Smooth muscle cell of the umbilical artery (primary cell): ENCODE measurements at places on chromosomes 1 and 21. TPM values are rescaled to one million over a fixed set of nuclear protein-coding genes. Genes with fewer than 3 reads are reported as not detected.

Gene HENMT1
- total RNA-seq: 2.1 and 3.0 TPM in 2 replicates

Gene ATP1A1
- 81.7 and 181 TPM in 2 replicates for total RNA-seq

Gene CD1D
- total RNA-seq: 0.51 and 3.0 TPM in 2 replicates

Gene CYP4A11
- not detected in 2 replicates for total RNA-seq

Gene NBPF8
- 13.1 and 24.1 TPM in 2 replicates for total RNA-seq

Gene IL22RA1
- not detected in 2 replicates for total RNA-seq

Gene WDR64
- total RNA-seq: not detected in 2 replicates

Gene TRAF5
- total RNA-seq: 24.3 and 27.5 TPM in 2 replicates

Gene SRGAP2B
- 38.0 and 74.1 TPM in 2 replicates for total RNA-seq

Gene SYT2
- not detected in 2 replicates for total RNA-seq

Gene PROK1
- total RNA-seq: not detected in 2 replicates
